Activated CD4-positive, alpha-beta T cell treated with anti-CD3 and anti-CD28 coated beads, Interleukin-2, Interleukin-4, amounts not matched to agents 100 ng/mL and 50 ng/mL, durations not matched to agents 16 hours and 8 hours (primary cell): ENCODE measurements at places on chromosomes 12 and 14.

DNA sequence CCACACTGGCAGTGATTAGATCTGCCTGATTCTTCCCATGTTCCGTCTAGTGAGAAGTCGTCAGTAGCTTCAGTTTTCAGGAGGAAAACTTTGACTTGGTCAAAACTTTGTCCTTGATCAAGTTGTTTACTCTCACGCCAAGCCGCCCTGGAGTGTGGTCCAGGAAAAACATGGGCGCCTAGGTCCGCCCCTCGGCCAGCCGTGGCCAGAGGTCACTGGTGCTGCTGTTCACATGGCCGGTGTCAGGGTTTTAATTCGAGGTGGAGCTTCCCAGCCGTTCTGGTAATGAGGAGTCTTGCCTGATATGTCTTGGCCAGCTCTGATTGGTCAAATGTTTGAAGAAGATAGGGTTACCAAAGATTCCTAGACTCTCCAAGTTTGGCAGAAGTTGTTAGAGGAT, 71.5 kb downstream of the PPP2R5C start:
- no peak for DNase-seq

DNA sequence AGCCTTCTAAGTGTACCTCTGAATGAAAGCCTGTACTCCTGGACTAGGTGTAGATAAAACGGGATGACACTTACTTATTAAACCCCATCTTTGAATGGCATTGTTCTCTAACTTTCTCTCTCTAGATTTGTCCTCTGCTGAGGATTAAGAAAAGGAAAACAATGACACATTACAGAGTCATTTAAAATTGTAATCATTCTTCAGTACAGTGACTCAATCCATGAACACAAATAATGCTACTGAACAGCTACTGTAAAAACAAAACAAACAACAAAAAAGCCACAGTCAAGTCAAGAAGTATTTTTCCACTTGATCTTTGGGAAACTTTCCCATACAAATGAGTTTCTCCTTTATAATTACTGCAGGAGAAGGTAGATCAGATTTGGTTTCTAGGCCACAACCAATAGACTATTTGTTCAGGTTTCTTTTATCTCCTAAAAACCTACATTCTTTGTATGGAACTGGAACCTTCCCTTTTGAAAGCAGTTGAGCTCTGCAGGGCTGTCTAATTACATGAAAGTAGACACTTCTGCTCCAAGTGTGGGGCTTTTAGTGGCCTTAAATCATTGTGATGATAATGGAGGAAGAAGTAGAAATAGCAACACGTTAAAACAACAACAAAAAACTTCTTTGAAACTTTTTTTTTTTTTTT, 219.1 kb downstream of the ESR2 start:
- peak; percentile 30 for DNase-seq

- DNase-seq = peak; percentile 21
Observed at GRCh38 chr12:109736552-109737108, 23.0 kb downstream of the FAM222A start.

DNA sequence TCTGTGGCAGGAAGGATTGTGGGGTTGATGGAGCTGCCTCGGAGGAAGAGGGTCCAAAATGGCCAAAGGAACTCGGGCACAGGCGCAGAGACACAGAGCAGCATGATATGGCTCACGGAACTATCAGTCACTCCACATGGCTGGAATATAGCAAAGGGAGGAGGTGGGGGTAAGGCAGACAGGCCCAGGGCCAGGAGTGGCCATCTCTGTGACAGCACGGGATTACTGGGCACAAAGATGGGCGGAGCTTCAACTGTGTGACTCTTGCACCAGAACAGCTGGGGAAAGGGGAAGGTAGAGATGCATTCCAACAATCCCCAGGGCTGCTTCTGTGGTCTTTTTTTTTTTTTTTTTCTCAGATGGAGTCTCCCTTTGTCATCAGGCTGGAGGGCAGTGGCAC, 24.8 kb upstream of the EML1 start:
- DNase-seq = no peak

GRCh38 chr12:44873898-44874297, 2.2 kb downstream of the NELL2 start:
- DNase-seq = peak; percentile 21

- DNase-seq = peak; percentile 57
Observed at GRCh38 chr12:96427269-96427729, 27.1 kb upstream of the CDK17 start.

- no peak for DNase-seq
Observed at GRCh38 chr12:5222011-5222461, 178.4 kb downstream of the KCNA5 start.

GRCh38 chr14:81169711-81170103, 51.1 kb downstream of the GTF2A1 start:
- DNase-seq = no peak

GRCh38 chr14:23034498-23035302, at the start of gene PSMB5:
PSMB5 (minus strand) TSS chr14:23034900; CDS start chr14:23034881, 19 bp downstream.
- peak; percentile 95 for DNase-seq

DNA sequence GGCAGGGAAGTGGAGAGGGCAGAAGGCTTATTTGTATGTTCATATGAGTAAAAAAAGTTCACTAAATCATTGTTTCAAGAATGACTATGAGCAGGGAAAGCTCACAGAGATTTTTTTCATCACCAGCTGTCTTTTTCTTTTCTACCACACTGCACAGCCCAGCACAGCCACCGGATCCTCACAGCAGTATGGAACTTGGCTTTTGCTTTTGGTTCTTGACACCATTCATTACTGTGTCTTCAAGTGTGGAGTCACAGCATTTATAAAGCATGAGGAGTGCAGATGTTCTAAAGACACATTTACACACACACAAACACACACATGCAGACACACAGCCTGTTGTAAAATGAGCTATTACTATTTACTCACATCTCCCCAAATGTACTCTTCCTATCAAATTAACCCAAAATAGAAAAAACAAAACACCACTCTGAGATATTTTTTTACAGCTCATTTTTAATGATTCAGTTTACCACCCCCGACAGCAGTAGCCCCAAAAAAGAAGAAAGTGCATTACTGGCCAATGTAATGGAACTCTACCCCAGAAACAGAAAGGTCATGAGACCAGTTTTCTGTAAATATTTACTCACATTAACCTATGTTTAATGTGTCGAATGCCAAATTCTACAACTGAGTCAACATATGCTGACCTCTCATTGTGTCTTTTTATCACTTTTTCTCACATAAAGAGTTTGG, 60.5 kb downstream of the BTG1 start:
- no peak for DNase-seq

DNA sequence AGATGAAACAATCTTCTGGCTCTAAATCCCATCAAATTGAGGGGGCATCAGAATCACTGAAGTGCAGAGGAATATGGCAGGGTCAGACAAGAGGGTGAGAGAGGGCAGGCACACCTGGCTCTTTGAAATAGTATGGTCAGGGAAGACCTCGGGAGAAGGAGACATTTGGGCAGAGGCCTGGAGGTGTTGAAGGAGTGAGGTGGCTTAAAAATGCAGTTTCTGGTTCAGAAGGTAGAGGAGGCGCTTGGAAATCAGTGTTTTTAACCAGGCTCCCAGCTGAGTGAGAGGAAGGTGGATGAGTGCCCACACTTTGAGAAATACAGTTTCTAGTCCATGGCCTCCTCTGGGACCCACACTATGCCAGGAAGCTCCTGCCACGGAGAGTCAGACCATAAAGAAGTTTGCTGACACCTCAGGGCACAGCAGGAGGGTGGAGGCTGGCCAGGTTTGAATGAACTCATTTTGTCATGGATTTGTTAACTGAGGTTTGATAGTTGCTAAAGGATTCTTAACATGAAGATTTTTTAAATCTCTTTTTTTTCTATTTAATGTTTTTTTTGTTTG, 20.1 kb downstream of the NID2 start:
- no peak for DNase-seq

- DNase-seq = no peak
Observed at GRCh38 chr14:105862581-105863239, 336.3 kb downstream of the TMEM121 start.

- DNase-seq = no peak
Observed at GRCh38 chr14:59918824-59919569, 947 bp upstream of the LRRC9 start.

DNA sequence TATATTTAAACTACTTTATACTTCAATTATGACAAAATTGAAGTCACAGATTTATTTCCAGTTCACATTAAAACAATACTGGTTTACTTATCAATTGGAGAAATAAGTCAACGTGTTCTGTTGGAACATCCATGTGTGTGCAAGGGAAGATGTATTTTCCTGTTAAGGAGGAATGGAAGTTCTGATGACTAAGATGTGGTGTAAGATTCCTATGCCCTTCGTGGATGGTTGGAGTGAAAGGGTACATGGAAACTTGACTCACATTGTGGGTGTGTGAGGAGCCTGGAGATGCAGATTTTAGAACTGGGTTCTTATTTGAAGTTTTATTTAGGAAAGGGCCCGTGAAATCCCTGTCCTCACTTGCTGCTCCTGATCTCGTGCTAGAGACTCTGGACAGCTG, 95.3 kb downstream of the CATSPERB start:
- no peak for DNase-seq

DNA sequence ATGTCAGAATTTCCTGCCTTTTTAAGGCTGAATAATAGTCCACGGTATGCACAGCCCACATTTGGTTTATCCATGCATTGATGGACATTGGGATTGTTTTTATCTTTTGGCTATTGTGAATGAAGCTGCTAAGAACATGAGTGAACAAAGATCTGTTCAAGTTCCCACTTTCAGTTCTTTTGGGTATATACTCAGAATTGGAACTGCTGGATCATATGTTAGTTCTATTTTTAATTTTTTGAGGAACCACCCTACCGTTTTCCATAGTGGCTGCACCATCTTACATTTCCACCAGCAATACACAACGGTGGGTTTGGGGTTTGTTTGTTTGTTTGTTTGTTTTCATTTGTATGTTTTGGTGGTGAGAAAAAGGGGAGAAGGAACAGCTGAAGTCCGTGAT, 6.4 kb downstream of the GPR68 start:
- DNase-seq = no peak

- DNase-seq = no peak
Observed at GRCh38 chr12:119589097-119589496, 4.5 kb upstream of the TMEM233 start.

DNA sequence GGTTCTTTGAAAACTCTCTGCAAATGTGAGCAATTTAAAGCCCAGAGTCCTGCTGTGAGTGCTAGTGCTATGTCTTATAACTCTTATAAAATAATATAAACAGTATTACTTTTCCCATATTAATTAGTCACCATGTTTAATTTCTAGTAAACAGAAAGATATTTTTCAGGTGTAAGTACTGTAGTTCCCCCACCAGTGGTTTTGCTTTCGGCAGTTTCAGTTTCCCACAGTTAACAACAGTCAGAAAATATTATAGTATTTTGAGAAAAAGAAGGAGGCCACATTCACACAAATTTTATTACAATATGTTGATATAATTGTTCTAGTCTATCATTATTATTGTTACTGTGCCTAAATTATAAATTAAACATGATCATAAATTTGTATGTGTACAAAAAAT, 800.5 kb downstream of the LRFN5 start:
- DNase-seq = no peak

DNA sequence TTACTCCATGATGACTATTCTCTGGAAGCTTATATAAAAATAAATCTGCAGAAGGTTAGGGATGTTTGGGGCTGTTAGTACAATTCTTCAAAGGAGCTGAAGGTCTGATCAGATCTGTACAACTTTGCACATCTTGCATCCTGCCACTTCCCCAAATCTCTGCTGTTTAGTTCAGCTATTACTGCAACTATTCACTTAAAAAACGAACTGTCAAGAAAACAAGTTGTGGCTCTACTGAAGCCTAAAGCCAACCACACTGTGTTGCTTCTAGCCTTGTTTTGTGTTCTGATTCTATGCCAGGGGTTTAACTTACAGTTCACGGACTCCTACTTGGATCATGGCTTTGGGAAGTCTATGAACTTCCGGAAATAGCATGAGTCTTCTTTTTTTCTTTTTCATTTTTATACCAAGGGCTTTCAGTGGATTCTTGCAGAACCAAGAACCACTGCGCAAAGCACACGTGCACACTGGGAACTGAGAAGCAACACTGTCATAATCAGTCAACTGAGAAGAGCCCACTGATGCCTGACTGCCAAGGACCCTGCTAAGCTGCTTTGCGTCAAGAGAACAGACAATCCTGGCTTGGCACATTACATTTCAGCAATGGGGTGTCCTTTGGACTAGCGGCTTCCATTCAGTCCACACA, 66.3 kb upstream of the EEA1 start:
- DNase-seq = no peak

DNA sequence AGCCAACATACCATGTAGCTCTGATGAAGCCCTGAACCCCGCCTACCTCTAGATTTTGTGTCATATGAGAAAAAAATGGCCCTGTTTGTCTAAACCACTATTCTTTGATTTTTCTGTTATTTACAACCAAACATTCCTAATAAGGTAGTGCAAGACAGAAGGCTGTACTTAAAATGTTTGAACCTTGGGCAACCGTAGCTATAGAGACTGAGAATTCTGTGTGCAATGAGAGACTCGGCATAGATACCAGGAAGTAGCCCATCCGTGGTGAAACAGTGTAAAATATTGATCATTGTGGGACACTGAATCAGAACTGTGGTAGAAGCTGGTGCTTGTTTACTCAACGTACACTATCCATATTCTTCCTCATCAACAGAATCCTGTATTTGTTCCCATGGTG, 86.5 kb upstream of the TMCC3 start:
- no peak for DNase-seq

DNA sequence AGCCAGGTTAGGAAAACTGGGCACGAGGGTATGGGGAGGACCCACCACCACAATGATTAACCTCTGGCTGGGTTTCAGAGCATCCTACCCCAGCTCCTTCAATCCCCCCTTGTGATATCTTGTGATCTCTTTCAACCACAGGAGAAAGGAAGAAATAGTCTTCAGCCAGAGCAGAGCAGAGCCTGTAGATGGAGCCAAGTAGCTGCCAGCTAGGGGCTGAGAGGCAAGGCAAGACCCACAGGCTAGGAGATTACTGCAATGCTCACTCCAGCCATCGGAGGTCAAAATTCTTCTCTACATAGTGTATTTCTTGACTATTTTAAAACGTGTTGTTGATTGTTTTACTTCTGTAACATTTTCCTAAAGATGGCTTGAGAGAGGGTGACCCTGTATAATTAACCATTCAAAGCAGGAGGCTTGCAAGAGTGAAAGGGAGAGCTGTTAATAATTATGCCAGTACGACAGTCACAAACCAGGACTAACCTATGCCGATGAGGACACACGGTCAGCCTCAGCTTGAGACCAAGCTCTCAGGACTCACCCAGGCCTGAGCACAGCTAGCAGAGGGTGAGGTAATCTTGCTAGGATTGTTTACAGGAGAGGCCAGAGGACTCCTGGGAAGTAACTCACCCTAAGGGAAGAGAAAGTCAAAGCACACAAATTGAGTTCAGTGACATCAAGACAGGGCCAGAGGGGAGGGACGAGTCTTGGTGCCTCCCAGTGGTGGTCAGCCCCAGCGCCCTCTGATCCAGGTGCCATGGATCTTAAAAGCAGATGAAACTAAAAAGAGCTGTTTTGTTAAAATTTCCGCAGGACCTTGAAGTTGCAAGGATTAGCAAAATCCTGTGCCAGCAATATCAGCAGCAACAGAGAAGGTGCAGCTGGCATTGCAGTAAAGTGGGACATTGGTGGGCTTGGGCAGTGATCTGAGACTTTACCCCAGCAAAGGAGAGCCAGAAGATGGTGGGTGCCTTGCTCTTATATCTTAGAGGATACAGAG, 29.8 kb upstream of the CDKN3 start:
- peak; percentile 12 for DNase-seq
